Activated CD4-positive, alpha-beta T cell treated with anti-CD3 and anti-CD28 coated beads, Interleukin-2, Interleukin-4, amounts not matched to agents 100 ng/mL and 50 ng/mL, durations not matched to agents 16 hours and 8 hours (primary cell): ENCODE measurements at places on chromosomes 16 and 17.

GRCh38 chr16:63652091-63652490 is 1469.8 kb downstream of the CDH11 start:
- DNase-seq = no peak

GRCh38 chr17:57044976-57045867 is 39.8 kb upstream of the AKAP1 start:
- no peak for DNase-seq

- DNase-seq = no peak
Measured at GRCh38 chr17:46948544-46948943, 25.6 kb downstream of the GOSR2 start.

DNA sequence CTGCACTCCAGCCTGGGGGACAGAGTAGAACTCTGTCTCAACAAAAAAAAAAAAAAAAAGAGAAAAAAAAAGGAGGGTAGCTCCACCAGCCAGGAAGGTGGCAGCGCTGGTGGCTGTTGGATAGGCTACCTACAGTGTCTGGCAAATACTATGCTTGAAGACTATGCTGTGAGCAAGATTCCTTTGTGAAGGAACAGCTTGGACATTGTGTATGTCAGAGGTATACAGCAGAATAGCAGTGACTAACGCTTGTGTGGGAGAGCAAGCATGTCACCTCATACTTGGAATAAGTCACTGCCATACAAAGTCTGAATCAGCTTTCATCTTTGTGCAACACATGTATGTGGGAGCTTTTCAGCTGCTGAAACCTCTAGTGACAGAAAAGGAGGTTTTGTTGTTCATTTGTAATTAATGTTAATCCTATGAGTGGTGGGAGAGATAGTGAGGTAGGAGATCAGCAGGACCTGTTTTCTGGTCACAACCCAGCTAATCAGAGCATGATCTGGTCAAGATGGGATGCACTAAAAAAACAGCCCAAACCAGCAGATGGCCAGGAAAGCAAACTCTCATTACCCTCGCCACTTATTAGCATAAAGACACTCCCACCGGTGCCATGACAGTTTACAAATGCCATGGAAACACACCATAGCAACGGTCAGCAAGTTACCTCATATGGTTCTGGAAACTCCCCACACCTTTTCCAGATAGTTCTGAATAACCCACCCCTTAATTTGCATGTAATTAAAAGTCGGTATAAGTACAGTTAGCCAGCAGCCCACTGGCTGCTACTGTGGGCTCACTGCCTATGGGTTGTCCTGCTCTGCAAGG is 6.8 kb upstream of the ITGAD start:
- peak; percentile 31 for DNase-seq

DNA sequence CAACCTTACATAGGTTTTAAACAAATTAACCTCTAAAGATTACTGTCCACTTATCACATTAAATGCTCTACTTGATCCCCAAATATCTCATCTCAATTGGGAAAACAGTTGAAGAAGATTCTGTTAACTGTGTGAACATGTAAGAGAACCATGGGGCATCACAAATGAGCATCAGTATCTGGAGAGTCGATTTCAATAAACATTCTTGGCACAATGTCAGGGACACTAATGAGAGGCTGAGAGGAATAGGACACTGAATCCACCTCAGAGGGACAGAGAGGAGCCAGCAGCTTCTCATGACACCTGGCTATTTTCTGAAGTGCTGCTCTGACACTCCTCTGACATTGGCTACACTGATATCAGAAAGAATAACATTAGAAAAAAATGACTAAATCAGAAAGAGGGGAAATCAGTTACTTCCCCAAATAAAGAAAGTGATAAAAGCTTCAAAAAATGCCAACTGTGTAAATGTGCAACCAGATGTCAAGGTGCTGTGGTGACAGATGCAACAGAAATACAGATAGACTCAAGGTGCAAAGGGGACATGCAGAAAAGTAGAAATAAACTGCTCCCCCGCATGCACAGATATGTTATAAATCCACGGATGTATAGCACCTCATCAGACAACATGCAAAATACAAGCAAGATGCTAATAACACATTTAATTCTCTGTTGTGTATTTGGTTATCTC is 67.4 kb downstream of the SNX11 start:
- DNase-seq = no peak

GRCh38 chr16:9607515-9608230 is 516.2 kb downstream of the HAPSTR1 start:
- no peak for DNase-seq

- peak; percentile 62 for DNase-seq
Measured at GRCh38 chr17:29565643-29566472, 979 bp downstream of the ABHD15 start.

GRCh38 chr17:57806167-57806830 is 43.5 kb downstream of the MRPS23 start:
- DNase-seq = no peak

DNA sequence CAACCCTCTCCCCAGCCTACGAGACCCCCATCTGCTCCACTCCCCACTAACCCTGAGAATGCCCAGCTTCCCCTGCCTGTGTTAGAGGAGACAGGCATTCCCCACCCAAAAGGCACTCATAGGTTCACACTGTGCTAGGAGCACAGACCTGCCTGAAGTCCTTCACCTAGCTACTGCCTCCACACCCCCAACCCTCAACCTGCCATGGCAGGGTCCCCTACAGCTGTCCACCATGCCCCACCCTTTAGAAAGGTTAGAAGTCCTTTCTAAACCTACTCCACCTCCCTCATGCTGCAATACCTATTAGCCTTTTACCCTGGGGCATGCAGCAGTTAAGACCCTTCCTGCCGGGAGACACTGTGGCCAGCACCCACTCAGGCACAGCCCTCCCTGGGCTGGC is 9.1 kb downstream of the SRCIN1 start:
- DNase-seq = no peak
